ENCODE measurements at places on chromosomes 3 and 15.

- no peak overlapping the region for H3K4me3 ChIP-seq
- H3K27ac ChIP-seq, result peak overlapping the region; percentile 98
- H3K36me3 ChIP-seq, result no peaks in the 10 kb centered on the region
- no peak for DNase-seq
These were observed 1.8 kb downstream of the STAG1 start for GRCh38 chr3:136750209-136750896.

GRCh38 chr3:151219056-151219455 is 16.0 kb upstream of the GPR171 start:
- H3K4me3 ChIP-seq, result no peak overlapping the region
- no peaks in the 10 kb centered on the region for H3K36me3 ChIP-seq
- no peaks in the 10 kb centered on the region for H3K27me3 ChIP-seq
- DNase-seq, result no peak
- H3K4me1 ChIP-seq, result no peaks in the 10 kb centered on the region

GRCh38 chr15:43249699-43250203 is 17.0 kb downstream of the TGM5 start:
- no peaks in the 10 kb centered on the region for H3K36me3 ChIP-seq
- H3K27me3 ChIP-seq, result no peaks in the 10 kb centered on the region
- DNase-seq, result no peak
- H3K4me3 ChIP-seq, result no peak overlapping the region
- H3K4me1 ChIP-seq, result no peaks in the 10 kb centered on the region

DNA sequence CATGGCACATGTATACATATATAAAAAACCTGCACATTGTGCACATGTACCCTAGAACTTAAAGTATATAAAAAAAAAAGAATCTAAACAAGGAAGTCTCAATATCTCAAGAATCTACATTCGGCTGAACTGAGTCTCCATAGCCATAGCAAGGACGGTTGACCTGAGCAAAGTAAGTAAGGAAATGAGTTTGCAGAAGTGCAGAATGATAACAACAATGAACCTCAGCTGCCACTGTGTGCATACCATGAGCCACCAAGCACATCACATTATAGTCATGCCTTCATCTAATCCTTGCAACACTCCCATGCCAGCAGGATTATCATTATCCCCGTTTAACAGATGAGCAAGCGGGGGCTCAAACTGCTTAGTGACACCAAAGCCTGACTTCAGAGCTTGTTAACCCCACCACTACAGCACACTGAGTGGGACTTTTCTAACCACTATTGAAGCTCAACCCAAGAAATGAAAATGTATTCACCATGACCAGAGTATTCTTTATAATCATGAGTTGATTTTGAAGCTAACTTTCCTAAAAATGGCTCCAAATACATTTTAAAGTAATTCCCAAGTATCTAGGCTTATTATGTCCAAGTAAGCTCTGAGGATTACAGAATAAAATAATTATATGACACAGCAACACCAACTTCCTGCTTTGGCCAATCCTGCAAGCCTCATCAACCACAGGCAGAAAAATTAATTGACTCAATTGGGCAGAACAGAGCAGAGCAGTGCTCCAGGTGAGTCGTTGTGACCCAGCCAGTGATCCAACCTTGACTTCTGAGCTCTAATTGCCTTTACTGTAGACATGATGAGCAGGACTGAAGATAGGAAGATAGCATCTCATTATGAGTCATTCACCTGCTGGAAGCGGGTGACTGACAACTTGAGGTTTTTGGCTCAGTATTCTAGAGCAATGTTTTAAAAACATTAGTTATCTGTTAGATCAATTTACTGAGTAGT is 47.3 kb upstream of the IL12A start:
- H3K4me3 ChIP-seq, result no peak overlapping the region
- no peaks in the 10 kb centered on the region for H3K4me1 ChIP-seq
- no peaks in the 10 kb centered on the region for H3K36me3 ChIP-seq

- no peak overlapping the region for H3K4me3 ChIP-seq
- no peaks in the 10 kb centered on the region for H3K36me3 ChIP-seq
- no peak for DNase-seq
- H3K27me3 ChIP-seq, result no peaks in the 10 kb centered on the region
These were observed 2.3 kb upstream of the UACA start for GRCh38 chr15:70765504-70766281.

DNA sequence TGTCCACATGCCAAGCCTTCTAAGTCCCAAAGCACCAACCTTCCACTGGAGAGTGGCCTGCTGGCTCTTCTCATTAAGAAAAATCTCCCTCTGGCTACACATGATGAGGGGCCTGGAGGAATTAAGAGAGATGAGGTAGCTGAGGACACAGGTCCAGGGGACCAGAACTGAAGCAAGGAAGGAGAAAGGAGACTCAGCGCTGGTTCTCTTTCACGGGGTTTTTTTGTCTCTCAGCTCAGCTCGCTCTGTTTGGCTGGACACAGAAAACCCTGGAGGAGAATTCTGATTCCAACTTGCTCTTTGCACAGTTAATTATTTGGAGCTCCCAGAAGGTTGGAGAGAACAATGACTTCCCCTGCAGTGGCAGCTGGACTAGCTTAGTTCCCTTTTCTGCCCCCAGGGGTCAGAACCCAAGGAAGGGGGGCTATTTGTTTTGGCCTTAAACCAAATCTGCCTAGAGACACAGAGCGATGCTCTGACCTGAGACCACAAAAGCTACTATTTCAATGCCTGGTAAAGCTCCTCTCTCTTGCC is 507.6 kb downstream of the FHIT start:
- H3K27ac ChIP-seq, result peak overlapping the region; percentile 6
- H3K4me1 ChIP-seq, result no peaks in the 10 kb centered on the region
- no peak for DNase-seq
- no peaks in the 10 kb centered on the region for H3K36me3 ChIP-seq

GRCh38 chr3:48950051-48950450 is 31.4 kb downstream of the ARIH2 start:
- no peak overlapping the region for H3K27ac ChIP-seq
- H3K4me1 ChIP-seq, result peaks cover 7% of the 10 kb centered on the region
- no peaks in the 10 kb centered on the region for H3K27me3 ChIP-seq
- no peaks in the 10 kb centered on the region for H3K36me3 ChIP-seq
- no peak overlapping the region for H3K4me3 ChIP-seq
- no peak for DNase-seq

DNA sequence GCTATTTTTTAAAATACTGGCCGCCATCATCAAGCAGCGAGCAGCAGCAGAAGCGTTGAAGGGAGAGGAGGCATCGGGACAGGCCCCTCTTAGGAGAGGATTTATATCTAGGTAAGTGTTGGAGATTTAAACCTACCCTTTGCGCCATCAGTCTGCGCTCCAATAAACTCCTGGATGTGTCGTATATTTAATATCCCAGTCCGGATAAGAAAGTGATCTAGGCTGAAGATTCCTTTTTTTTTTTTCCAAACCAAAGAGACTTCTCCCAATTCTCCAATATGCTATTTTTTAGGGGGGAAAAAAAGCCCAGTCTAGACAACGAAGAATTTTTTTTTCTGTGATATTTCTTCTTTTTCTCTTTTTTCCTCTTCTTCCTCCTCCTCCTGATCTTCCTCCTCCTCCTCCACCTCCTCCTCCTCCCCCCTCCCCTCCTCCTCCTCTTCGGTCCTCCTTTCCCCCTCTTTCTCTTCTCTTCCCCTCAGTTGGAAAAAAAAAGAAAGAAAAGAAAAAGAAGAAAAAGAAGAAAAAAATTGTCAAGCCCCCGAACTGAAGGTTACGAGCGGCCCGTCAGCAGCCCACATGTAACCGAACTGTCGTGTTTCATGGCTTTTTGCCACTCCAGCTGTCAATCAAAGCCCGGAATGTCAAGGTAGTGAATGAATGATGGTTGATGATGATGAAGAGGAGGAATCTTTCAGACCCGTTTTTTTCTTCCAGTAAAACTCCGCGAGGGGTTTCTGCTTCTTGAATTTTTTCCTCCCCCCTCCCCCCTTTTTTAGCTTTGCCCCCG is 835 bp downstream of the MEIS2 start:
- H3K36me3 ChIP-seq, result no peaks in the 10 kb centered on the region
- H3K27me3 ChIP-seq, result no peaks in the 10 kb centered on the region
- peaks cover 12% of the 10 kb centered on the region for H3K4me1 ChIP-seq
- peak overlapping the region; percentile 75 for H3K27ac ChIP-seq
- peak overlapping the region; percentile 68 for H3K4me3 ChIP-seq

- no peaks in the 10 kb centered on the region for H3K27me3 ChIP-seq
- DNase-seq, result no peak
- no peaks in the 10 kb centered on the region for H3K36me3 ChIP-seq
- peaks cover 23% of the 10 kb centered on the region for H3K4me1 ChIP-seq
These were observed 4.2 kb downstream of the PTPRG start for GRCh38 chr3:61565569-61565968.

GRCh38 chr15:70387081-70387480 is 289.4 kb upstream of the TLE3 start:
- no peaks in the 10 kb centered on the region for H3K36me3 ChIP-seq
- H3K27me3 ChIP-seq, result no peaks in the 10 kb centered on the region
- no peak for DNase-seq
- H3K4me3 ChIP-seq, result no peak overlapping the region
- H3K27ac ChIP-seq, result no peak overlapping the region
- H3K4me1 ChIP-seq, result no peaks in the 10 kb centered on the region

DNA sequence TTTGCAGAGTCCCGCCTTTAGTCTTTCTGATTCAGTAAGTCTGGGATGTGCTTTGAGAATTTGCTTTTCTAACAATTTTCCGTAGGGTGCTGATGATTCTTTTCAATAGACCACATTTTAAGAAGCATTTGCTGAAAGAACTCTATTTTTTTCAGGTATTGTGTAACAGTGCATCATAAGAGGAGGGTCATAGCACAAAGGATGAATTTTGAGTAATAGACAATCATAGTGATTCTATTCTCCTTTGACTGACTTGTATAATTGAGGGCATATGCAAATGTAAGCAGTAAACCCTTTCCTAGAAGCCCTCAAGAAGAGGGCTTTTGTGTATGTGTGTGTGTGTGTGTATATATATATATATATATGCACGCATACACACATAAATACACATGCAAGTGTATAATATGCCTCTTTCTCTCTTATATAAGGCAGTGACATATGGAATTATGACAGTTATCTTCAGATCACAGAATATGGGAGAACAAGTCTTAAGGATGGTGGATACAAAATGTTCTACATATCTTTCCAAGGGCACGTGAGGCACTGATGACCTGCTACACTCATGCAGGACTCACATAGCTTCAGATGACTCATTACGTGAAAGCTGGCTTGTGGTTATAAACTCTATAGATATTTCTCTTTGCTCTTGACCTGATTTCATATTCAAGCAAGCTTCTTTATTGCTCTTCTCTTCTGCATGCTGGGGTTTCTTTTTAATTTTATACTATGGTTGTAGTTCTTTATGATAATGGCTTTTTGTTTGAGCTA is 6.5 kb upstream of the PLSCR1 start:
- no peak overlapping the region for H3K27ac ChIP-seq
- no peaks in the 10 kb centered on the region for H3K36me3 ChIP-seq
- no peaks in the 10 kb centered on the region for H3K4me1 ChIP-seq
- H3K4me3 ChIP-seq, result no peak overlapping the region
- DNase-seq, result no peak

- DNase-seq, result no peak
- H3K36me3 ChIP-seq, result no peaks in the 10 kb centered on the region
- H3K4me3 ChIP-seq, result no peak overlapping the region
- no peak overlapping the region for H3K27ac ChIP-seq
- H3K4me1 ChIP-seq, result no peaks in the 10 kb centered on the region
- H3K27me3 ChIP-seq, result no peaks in the 10 kb centered on the region
These were observed 9.1 kb upstream of the SELENOK start for GRCh38 chr3:53900666-53901331.

GRCh38 chr3:141795741-141796080 is 32.5 kb downstream of the GRK7 start:
- peaks cover 26% of the 10 kb centered on the region for H3K4me1 ChIP-seq
- no peak overlapping the region for H3K27ac ChIP-seq
- H3K4me3 ChIP-seq, result no peak overlapping the region
- no peaks in the 10 kb centered on the region for H3K36me3 ChIP-seq
- DNase-seq, result no peak
- H3K27me3 ChIP-seq, result no peaks in the 10 kb centered on the region

DNA sequence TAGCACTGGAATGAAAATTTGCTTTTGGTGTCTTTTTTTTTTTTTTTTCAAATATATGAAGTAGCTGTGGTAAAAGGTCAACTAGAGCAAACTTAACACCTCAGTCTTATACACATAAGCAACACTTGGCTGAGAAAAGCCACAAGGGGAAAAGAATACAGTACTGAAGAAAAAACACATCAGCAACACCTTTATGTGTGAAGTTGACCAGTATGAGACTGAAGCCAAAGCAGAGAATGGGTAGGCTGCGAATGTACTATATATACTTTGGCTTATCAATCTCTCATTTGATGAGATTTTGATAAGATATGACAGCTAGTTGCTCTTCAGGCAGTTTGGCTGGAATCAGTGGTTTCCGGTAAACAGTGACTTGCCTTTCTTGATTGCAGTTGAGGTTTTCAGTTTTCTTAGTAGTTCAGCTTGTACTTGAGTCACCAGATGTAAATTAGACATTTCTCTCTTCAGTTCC is 22.0 kb upstream of the ZCWPW2 start:
- peaks cover 7% of the 10 kb centered on the region for H3K36me3 ChIP-seq
- no peaks in the 10 kb centered on the region for H3K4me1 ChIP-seq
- H3K27ac ChIP-seq, result no peak overlapping the region
- no peak for DNase-seq

GRCh38 chr3:11989383-11990038 is 14.7 kb upstream of the SYN2 start:
- no peaks in the 10 kb centered on the region for H3K27me3 ChIP-seq
- H3K4me3 ChIP-seq, result no peak overlapping the region
- H3K27ac ChIP-seq, result no peak overlapping the region
- H3K4me1 ChIP-seq, result no peaks in the 10 kb centered on the region
- no peaks in the 10 kb centered on the region for H3K36me3 ChIP-seq

DNA sequence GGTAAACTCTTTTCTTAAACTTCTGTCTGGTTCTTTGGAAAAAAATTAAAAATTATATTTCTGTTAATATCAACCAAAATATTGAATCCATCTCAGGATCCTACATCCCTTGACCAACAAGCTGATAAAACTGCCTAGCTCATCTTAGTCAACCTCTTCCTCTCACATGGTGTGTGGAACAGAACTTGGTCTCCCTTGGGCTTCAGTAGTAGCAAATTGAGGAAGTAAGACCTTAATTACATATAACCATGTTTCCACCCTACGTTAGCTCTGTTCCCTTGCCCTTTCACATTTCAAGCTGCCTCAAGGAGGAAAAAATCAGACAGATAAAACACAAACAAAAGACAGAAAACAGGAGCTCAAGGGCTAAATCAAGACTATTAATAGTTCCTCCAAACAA is 116.4 kb downstream of the GREM1 start:
- H3K27ac ChIP-seq, result no peak overlapping the region
- no peaks in the 10 kb centered on the region for H3K4me1 ChIP-seq

Measured in body of pancreas (tissue), 4 donors.